ENCODE measurements at places on chromosomes 5 and 9.

- DNase-seq = peak; percentile 48
Observed at GRCh38 chr9:107749787-107750444, 260.3 kb upstream of the KLF4 start.

DNA sequence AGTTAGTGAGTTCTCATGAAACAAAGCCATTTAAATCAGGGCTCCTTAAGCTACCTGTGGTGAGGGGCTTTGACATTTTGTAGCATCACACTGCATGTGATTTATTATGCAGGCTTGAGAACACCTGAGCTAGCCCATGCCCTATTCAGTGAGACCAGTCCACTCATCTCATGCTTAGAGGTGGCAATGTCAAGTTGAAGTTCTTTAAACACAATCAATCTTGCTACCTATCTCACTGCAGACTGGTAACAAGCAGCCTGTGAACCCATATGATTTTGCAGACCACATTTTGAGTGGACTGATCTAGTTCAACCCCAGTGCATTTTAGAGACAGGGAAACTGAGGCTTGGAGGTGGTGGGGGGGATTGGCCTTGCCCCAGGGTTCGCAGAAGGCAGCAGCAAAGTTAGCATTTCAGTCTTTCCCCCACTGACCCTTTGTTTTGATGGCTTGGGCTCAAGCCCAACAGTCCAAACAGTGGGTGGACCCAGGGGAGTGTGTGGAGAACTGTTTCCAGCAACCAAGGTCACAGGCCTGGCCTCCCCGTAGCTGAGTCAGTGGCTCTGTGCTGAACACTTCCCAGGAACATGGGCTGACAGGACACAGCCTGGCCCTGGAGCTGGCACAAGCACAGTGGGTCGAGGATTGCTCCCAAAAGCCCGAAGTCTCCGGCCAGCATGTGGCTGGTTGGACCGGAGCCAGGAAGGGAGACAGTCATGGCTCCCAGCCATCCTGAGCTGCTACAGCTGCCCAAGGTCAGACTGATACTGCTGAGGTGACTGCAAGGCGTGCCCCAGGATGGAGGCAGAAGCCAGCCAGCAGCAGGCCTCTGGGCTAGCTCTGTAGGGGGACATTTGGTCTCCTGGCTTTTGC, 95.3 kb downstream of the RGS3 start:
- no peak for DNase-seq

GRCh38 chr5:98614341-98614740, 159.1 kb upstream of the RGMB start:
- DNase-seq = no peak

- DNase-seq = no peak
Observed at GRCh38 chr5:118397236-118397635, 591.1 kb downstream of the DTWD2 start.

- DNase-seq = peak; percentile 48
Observed at GRCh38 chr5:14868771-14869170, 2.8 kb downstream of the ANKH start.

DNA sequence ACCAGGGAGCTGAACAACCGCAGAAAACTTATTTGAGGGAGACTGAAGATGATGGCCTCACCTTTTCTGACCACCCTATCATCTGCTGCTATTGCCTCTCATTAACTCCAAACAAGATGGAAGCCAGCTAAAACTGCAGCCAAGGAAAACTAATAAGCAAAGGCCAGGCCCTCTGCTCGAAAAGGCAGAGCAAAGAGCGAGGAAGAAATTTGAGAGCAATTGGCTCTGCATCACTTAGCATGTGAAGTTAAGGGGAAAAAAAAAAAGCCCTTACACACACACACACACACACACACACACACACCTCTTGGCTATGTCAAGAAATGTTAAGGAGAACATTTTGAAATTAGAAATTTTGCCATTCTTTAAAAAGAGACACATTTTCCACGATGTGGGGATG, 228.1 kb upstream of the CYLC2 start:
- no peak for DNase-seq

GRCh38 chr5:132807163-132807838, 5.8 kb upstream of the SOWAHA start:
- no peak for DNase-seq

DNA sequence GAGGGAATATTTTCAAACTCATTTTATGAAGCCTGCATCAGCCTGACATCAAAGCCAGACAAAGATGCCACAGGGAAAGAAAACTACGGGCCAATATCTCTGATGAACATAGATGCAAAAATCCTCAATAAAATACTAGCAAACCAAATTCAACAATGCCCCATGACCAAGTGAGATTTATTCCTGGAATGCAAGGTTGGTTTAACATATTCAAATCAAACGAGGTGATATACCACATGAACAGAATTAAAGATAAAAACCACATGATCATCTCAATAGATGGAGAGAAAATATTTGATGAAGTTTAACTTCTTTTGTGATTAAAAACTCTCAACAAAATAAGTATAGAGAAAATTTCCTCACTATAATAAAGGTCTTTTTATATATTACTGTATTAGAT, 792.0 kb upstream of the ZNF608 start:
- no peak for DNase-seq

DNA sequence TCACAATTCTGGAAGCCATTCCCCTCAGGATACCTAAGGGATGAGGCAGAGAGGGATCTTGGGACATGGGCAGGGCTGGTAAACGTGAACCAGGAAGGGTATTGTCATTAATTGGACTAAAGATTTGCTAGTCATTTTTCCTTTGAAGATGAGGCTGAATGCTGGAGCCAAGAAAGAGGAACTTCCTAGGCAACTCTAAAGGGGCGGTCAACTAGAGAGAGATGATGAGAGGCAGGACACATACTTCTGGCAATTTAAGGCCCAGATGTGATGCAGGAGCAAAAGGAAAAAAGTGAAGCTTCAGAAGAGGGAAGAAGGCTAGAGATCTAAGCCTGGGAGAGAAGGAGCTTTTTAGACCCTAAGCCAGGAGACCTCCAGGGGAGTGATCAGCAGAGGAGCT, 5.6 kb downstream of the GBA2 start:
- no peak for DNase-seq

GRCh38 chr9:12091865-12092527, 601.2 kb upstream of the TYRP1 start:
- DNase-seq = no peak

- no peak for DNase-seq
Observed at GRCh38 chr5:81313686-81314085, 12.3 kb downstream of the ZCCHC9 start.

GRCh38 chr5:65871182-65871581, 55.2 kb upstream of the ERBIN start:
- DNase-seq = no peak

GRCh38 chr5:149005077-149005892, 57.6 kb downstream of the SH3TC2 start:
- no peak for DNase-seq

- no peak for DNase-seq
Observed at GRCh38 chr5:169301386-169301934, 521 bp upstream of the SLIT3 start.

DNA sequence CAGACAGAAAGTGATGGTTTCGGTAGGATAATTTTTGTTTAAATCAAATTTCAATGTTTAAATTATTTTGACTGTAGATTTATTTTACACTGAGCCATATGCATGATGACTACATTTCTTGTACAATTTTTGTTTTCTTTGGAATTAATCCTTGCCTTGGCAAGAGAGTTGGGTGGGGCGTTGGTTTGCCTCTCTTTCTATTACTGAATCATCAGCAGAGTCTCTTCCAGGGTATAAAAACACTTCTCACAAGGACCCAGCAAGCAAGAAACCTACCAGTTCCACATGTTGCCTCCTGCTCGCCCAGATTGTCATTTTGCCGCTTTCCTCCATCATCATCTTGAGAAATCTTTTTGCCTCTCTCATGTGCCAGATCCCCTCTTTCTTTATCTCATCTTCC, 455.0 kb upstream of the DMAC1 start:
- no peak for DNase-seq

GRCh38 chr9:89649039-89649691, 44.4 kb downstream of the GADD45G start:
- DNase-seq = no peak

All from NCI-H510A (cell line).